ENCODE measurements at places on chromosomes 13 and 19.

GRCh38 chr19:46862503-46862834 lies 1.7 kb downstream of the ARHGAP35 start:
- DNase-seq = no peak

DNA sequence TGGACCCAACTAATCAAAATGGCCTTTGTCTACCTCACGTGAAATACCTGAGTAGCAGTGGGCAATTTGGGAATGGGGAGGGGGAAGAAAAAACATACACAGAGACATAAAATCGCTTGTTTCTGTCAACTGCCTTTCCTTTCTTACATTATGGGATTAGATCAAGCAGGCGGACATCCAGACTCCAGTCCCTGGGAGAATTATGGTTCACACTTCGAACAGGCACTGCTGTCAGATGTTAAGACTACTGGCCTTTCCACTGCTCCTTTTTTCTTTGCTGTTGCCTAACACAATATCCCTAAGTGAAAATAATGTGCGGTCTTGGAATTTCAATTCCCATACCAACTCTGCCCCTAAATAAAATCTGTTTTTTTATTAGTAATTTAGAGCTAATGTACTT lies 1719.7 kb upstream of the SLC10A2 start:
- no peak for DNase-seq

DNA sequence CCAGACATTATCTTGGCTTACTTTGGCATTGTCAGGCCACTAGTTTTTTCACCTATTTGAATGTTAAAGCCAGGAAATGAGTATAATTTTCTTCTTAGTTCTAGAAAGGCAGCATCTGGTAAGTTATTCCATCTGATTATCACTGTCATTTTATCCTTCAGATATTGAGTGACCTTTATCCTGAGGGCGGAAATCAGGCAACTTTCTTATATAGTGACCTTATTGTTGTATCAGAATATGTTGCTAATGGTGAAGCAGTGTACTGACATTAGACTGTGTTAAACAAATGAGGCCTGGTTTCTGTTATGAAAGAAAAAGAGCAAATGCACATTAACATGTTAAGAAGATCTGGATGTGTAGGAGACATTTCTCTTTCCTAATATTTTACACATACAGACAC lies 5.4 kb upstream of the NDFIP2 start:
- DNase-seq = no peak

GRCh38 chr13:29887030-29887557 lies 36.7 kb upstream of the UBL3 start:
- no peak for DNase-seq

DNA sequence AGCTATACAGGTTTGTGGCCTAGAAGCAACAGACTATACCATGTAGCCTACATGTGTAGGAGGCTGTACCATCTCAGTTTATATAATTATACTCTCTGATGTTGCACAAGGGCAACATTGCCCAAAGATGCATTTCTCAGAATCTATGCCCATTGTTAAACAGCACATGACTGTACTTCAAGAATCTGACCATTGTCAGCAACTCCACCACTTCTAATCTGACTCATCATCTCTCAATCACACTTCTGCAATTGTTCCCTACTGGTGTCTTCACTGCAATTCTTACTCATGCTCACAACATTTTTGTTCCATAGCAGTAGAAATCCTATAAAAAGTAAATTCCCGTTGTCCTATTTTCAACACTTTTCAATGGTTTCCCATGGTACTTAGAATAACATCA lies 63.9 kb upstream of the ATXN8OS start:
- DNase-seq = no peak

DNA sequence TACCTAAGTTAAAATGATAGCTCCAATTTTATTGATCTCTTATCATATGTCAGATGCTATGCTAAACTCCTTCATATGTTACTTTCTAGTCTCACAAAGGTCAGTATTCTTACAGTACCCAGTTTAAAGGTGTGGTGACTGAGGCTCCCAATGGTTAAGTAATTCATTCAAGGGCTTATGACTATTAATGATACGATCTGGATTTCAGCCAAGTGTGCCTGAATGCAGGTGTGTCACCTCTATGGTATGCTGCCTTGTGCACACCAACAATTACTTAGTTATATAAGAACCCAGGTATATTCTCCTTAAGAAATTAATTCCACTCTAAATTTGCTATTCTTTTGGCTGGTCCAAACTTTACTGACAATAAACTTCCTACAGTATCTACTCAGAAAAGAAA lies 84.6 kb upstream of the TRPC4 start:
- no peak for DNase-seq

DNA sequence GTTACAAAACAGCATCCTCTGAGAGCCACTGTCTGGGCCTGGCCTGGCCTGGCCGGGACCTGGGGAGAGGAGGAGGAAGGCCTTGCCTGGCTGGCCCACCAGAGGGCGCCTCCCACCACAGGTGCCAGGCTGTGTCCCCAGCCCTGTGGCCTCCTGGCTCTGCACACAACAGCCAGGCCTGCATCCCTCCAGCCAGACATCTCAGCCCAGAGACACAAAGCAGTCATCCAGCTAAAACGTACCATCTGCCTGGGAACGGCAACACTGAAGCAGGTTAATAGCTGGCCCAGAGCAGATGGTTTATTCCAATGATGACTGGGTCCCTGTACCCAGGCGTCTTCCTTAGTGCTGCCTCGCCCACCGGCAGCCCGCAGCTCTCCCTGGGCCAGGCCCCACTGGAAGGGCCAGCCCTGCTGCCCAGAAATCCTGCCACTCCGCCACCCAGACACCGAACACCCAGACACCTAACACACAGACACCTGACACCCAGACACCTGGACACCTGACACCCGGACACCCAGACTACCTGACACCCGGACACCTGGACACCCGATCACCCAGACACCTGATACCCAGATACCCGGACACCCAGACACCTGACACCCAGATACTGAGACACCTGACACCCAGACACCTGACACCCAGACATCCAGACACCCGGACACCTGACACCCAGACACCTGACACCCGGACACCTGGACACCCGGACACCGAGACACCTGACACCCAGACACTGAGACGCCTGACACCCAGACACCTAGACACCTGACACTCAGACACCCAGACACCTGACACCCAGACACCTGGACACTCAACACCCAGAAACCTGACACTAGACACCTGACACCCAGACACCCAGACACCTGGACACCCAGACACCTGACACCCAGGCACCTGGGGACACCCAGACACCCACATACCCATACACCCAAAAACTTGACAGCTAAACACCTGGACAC lies 20.1 kb downstream of the C19orf12 start:
- DNase-seq = no peak

- DNase-seq = no peak
Measured at GRCh38 chr13:26024558-26024957, 27.3 kb downstream of the SHISA2 start.

DNA sequence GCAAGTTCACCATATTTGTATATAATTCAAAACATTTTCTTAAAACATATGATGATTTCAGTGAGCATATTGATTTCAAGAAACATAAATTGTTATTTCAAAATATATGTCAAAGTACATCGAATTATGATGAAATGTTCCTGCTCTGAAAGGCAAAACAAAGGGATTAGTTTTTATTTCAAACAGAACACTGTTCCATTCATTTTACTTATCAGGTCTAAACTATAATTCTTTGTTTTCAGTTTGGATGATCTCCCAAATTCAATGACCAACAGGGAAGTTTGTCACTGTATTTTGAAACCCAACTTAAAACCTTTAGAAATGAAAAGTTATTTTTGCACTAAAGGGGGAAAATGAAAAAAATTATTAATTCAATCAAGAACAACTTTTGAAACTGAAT lies 610.2 kb downstream of the SLITRK1 start:
- no peak for DNase-seq

- DNase-seq = no peak
Measured at GRCh38 chr13:29909975-29910674, 59.7 kb upstream of the UBL3 start.

DNA sequence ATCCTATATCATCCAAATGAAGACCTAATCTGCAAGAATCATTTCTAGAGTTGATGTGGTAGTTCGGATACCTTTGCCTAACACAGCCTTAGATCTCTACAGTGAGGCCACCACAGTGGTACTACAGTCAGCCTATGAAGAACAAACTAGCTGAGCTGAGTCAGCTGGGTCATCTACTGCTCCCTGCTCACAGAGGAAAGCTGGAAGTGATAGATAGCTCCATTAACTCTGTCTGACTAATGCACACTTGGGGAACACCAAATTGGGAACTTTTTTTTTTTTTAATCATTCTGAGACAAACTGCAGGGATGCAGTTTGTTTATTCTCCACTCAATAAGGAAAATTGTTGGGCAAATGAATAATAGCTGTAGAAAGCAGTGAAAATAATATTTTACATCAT lies 1160.6 kb downstream of the PCDH9 start:
- DNase-seq = no peak

GRCh38 chr13:23050126-23050525 lies 130.7 kb upstream of the SGCG start:
- no peak for DNase-seq

DNA sequence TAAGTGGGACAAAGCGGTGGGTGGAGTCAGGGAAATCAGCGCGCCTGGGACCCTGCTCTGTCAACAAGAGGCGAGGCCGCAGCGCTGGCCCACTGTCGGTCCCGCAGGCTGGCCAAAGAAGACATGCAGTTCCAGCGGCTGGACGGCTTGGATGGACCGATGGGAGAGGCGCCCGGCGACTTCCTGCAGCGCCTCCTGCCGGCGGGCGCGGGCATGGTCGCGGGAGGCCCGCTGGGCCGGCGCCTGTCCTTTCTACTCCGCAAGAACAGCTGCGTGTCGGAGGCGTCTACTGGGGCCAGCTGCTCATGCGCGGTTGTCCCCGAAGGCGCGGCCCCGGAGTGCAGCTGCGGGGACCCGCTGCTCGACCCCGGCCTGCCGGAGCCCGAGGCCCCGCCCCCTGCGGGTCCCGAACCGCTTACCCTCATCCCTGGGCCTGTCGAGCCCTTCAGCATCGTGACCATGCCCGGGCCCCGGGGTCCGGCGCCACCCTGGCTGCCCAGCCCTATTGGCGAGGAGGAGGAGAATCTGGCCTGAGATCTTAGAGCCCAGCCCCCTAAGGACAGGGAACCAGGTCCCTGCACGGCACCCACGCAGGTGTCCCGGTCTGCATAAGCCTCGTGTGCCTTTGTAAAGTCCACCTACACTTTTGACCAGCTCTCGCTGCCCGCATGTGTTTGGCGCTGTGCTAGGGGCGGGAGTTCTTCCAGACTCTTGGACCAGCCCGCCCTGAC lies 6.1 kb downstream of the BEST2 start:
- DNase-seq = no peak

GRCh38 chr19:14325134-14325533 lies 56.1 kb upstream of the ADGRE5 start:
- no peak for DNase-seq

GRCh38 chr19:45186509-45187334 lies 8.1 kb downstream of the BLOC1S3 start:
- DNase-seq = no peak

DNA sequence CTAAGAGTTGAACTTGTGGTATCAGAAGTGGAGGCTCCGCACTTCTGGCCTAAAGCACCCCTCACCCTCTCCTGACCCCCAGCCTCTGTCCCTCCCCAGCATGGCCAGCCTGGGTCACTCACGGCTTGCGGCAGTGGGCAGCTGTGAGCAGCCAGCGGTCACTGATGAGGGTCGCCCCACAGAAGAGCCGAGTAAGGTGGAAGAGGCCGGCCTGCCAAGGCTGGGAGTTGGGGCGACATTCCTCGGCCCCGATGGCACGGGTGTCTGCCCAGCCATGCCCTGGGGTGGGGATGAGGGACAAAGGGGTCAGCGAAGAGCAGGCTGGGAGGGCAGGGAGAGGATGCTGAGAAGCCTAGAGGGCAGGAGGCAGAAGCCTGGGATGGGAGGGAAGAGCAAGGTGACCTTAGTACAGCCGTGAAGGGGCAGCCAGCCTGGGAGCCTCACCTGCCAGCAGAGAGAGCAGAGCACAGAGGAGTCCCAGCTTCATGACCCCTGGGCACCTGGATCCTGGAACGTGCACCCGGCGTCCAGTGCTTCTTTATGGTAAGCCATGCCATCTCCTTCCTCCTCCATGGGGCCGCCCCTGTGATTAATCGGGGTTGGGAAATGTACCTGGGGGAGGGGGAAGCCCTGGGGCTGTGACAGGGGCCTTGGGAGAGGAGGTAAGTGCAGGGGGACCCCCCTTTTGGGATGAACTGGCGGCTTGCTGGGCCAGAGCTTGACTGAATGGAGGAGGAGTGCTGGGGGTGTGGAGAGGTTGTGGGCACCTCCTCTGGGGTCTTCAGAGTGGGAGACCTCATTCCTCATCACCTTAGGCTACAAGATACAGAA lies 7.9 kb upstream of the KLK8 start:
- no peak for DNase-seq

GRCh38 chr13:20149762-20150161 lies 11.1 kb downstream of the GJA3 start:
- DNase-seq = no peak

GRCh38 chr19:11236324-11237301 lies 2.8 kb upstream of the ANGPTL8 start:
- DNase-seq = no peak

DNA sequence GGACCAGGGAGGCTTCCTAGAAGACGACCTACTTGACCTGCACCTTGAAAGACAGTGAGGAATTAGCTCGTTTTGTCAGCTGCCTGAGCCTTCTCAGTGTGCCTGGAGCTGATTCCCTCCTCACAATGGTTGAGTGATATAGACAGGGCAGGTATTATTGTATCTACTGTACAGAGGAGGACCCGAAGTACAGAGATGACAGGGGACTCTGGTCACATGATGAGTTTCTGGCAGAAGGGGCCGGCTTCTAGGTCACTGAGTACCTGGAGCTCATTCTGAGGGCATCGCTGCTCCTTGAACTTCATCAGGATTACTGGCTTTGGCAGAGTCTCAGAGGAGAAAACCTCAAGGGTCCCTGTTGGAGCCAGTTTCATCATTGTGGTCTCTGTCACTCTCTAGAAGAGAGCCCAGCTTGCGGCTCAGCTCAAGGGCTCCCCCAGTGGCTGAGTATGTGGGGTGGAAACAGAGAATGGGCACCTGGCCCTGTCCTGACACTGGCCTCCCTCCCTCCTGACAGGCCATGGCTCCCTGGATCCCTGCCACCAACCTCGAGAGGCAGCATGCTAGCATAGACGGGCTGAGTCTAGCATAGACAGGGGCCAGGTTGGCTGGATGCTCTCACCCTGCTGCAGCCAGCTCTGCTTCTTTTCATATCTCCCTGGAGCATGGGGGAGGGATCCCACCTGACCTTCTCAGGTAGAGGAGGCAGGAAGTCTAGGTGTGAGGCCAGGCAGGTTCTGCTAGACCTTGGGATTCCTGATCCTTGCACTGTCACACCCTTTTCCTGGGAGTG lies 38.7 kb downstream of the NFIX start:
- DNase-seq = no peak

- no peak for DNase-seq
Measured at GRCh38 chr19:56369886-56370676, 23.3 kb downstream of the ZNF582 start.

- DNase-seq = no peak
Measured at GRCh38 chr19:35449359-35450043, 1.4 kb downstream of the FFAR2 start.
